ENCODE measurements at places on chromosomes 3 and 15.

DNA sequence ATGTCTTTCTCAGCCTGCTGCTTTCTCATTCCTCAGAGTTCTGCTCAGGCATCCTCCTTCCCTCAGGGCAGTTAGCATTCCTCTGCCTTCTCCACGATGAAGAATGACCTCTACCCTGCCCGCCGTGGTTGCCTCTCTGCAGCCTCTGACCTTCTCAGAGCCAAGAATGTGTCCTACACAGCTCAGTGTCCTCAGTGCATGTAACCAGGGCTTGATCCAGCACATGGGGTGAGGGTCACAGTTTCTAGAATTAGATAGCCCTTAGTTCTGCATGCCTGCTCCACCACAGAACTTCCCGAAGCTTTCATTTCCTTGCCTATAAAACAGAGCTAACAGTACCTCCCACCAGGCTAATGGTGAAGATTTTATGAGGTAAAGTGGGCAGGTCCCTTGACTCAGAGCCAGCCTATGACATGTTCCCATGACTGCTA is 182.1 kb downstream of the CLSTN2 start:
- DNase-seq, result no peak

DNA sequence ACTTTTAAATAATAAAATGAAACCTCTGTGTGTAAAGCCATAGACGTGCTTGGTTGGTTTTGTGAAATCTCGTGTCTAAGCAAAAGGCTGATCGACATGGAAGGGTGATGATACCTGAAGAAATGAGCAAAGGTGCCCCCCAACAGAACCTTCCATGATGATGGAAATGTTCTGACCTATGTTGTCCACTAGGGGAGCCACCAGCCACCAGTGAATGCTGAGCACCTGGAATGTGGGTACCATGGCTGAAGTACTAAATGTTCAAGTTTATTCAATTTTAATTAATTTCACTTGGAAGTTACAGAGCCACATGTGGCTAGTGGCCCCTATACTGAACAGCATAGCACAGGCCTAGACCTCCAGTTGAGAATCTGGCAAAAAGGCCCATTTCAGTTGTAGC is 158.8 kb downstream of the POLR2M start:
- no peak for DNase-seq

GRCh38 chr3:20250786-20251185 is 64.8 kb upstream of the SGO1 start:
- no peak for DNase-seq

DNA sequence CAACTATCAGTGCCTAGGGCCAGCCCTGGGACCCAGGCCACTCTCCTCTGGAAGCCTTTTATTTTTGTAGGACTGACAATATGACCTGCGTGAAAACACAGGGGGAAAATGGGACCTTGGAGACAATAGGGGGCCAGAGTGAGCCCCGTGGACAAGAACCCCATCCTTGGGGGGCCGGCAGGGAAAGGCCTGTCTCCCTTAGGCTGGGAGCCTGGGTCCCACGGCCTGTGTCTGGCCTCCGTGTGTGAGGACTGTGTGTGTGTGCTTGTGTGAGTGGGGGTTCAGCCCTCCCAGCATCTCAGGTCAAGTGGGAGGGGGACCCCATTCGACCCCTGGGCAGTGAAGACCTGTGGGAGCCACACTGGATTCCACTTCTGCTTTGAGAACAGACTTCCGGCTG is 53.3 kb downstream of the EXOG start:
- no peak for DNase-seq

- peak; percentile 28 for DNase-seq
These were observed 73.7 kb upstream of the DLG1 start for GRCh38 chr3:197372047-197372661.

DNA sequence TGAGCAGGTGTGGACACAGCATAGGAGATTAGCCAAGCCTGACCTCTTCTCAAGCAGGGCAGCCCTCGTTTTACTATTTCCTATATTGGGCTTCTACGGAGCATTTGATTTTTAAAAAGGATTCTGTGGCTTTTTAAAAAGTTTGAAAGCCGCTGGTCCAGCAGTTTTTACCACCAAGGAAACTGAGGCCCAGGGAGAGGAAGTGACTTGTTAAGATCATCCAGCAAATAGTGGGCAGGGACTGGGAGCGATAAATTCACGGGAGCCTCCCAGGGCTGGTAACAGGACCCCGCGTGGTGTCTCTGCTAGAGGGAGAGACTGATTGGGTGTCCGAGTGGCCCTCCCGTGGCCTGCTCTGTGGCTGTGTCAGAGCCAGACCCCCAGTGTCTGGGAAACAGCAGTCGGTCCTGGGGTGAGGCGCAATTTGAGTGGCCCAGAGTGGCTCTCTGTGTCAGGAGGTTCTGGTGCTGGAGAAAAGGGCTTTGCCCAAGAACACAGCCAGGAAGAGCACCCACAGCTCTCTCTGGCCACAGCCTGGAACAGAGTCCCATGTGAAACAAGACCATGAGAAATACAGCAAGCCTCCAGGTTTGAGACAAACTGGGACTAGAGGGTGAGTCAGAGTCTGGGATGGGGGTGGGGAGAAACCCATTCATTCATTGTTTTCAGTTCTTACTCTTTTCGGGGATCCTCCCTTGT is 4.2 kb downstream of the FURIN start:
- no peak for DNase-seq

- no peak for DNase-seq
These were observed 5.9 kb upstream of the RTF1 start for GRCh38 chr15:41411031-41411430.

DNA sequence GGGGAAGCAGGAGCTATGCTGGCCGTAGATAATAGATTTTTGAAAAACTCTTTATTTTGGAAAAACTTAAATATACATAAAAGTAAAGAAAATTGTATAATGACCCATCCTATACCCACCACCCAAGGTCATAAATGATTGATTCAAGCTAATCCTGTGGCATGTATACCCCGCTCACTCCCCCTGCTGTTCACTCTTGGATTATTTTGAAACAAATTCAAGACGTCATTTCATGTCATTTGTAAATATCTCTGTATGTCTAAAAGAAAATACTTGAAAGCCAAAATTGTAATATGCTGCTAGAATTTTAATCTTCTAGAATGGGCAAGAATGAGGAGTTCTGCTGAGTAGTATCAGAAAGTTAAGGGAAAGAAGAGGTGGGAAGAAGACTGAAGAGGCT is 241.7 kb downstream of the FEZF2 start:
- no peak for DNase-seq

- no peak for DNase-seq
These were observed 120.8 kb upstream of the UMPS start for GRCh38 chr3:124609402-124609801.

GRCh38 chr15:72169236-72169920 is 28.2 kb downstream of the GRAMD2A start:
- DNase-seq, result no peak

- no peak for DNase-seq
These were observed 23.7 kb downstream of the PDZRN3 start for GRCh38 chr3:73601011-73601410.

- no peak for DNase-seq
These were observed 47.2 kb downstream of the DIPK2A start for GRCh38 chr3:144018776-144019175.

GRCh38 chr15:68725736-68726135 is 95.0 kb downstream of the ANP32A start:
- DNase-seq, result no peak

- DNase-seq, result peak; percentile 78
These were observed 129.6 kb downstream of the FOXP1 start for GRCh38 chr3:71453822-71454511.

DNA sequence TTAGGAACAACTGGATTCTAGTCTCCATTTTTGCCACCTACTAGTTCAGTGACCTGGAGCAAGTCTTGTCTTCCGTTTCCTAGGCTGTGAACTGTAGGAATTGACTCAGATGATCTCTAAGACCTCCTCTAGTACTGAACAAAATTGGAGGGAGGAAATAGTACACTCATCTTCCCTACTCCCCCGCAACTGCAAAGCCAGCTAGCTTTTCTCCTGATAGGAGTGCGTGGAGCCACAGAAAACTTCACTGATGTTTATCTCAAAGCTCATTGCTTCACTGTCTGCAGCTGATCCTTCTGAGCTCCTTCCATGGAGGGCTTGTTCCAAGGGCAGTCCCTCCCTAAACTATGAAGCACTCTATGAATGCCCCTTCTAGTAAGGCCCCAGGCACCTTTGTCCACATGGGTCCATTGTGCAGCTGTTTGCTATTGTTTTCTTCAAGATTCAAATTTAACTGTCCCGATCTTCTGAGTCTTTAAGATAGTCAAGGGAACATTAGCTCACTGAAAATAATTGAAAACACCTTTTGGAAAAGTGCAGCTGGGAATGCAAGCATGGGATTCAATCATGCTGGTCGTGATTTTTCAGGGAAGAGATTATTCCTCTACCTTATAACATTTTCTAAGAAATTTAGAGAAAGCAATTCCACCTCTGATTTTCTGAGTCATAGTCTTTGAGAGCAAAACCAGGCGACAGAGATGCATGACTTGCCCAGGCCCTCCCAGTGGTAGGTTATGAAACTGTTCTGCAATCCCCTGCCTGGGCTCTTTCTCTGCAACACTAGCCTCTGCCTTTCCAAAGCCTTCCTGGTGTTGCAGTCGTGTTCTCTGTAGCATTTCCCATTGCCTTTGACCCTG is 24.3 kb downstream of the FILIP1L start:
- no peak for DNase-seq

- peak; percentile 55 for DNase-seq
These were observed 58.3 kb upstream of the TRAK1 start for GRCh38 chr3:42032693-42033349.

GRCh38 chr3:106830334-106830733 is 546.9 kb upstream of the CCDC54 start:
- no peak for DNase-seq

GRCh38 chr3:53160660-53161449 is at the start of gene PRKCD:
PRKCD (plus strand) TSS chr3:53161209; CDS start chr3:53178423, 17,214 bp downstream.
- DNase-seq, result peak; percentile 88

- DNase-seq, result no peak
These were observed 916.8 kb downstream of the MCTP2 start for GRCh38 chr15:95148183-95148582.

- peak; percentile 56 for DNase-seq
These were observed 90.2 kb downstream of the CERS3 start for GRCh38 chr15:100438570-100438969.

DNA sequence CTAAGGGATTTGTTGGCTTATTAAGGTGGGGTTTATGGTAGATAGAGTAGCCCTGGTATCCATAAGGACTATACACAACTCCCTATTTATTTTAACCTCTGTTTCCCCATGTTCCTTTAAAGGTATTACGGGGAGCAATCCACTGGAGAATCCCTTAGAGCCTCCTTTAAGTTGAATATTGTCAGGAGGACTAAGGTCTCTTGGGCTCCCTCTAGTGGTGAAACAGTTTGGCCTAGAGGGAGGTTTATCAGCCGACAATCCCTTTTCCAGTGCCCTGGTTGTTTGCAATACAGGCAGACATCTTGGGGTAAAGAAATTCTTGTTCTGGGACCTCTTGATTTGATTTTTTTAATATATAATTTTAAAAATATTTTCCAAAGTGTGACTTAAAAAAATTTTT is 12.9 kb downstream of the OPA1 start:
- DNase-seq, result peak; percentile 42

DNA sequence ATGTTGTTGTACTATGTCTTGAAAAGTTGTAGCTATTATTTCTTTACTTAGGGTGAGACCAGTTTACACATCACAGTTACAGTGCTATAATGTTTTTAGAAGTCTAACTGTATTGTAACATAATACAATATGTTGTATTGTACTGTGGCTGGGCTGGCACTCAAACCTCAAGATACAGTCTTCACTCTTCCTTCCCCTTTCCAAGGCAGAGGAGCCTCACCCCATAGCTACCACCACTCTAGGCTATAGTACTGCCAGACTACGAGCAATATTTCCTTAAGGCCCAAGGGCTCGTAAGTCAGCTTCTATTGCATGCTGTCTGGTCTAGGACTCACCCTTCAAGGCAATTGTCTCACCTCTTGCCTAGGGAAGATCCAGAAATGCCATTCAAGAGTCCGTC is 597.7 kb downstream of the OTOL1 start:
- no peak for DNase-seq

GRCh38 chr3:176587089-176587488 is 610.2 kb downstream of the TBL1XR1 start:
- no peak for DNase-seq

DNA sequence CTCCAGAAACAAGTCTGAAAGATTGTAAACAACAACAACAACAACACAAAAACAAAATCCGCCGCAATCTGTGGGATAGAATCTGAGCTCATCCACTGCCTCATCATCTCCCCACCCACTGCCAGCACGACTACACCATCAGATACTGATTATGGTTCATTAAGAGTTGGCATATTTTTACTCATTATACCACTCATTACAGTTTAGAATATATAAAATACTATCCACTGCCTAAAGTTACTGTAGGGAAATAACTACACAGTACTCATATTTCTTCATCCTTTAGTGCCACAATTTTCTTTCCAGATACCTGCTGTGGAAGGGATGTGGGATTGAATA is 152.5 kb upstream of the PEX5L start:
- DNase-seq, result no peak
